Astrocyte (in vitro differentiated cells and primary cell): ENCODE measurements at places on chromosomes 2 and 18. TPM values are rescaled to one million over a fixed set of nuclear protein-coding genes. Genes with fewer than 3 reads are reported as not detected.

TCF4 gene
- 105 and 115 TPM in 2 replicates for total RNA-seq

ANKRD62 gene
- total RNA-seq = not detected in 2 replicates

RTP5 gene
- total RNA-seq = not detected in 2 replicates

- H3K4me3 ChIP-seq = no peak overlapping the region
- H3K36me3 ChIP-seq = peaks cover 6% of the 10 kb centered on the region
- H3K27ac ChIP-seq = no peak overlapping the region
These were observed 17.3 kb downstream of the MTA3 start for GRCh38 chr2:42585779-42586178.

DNA sequence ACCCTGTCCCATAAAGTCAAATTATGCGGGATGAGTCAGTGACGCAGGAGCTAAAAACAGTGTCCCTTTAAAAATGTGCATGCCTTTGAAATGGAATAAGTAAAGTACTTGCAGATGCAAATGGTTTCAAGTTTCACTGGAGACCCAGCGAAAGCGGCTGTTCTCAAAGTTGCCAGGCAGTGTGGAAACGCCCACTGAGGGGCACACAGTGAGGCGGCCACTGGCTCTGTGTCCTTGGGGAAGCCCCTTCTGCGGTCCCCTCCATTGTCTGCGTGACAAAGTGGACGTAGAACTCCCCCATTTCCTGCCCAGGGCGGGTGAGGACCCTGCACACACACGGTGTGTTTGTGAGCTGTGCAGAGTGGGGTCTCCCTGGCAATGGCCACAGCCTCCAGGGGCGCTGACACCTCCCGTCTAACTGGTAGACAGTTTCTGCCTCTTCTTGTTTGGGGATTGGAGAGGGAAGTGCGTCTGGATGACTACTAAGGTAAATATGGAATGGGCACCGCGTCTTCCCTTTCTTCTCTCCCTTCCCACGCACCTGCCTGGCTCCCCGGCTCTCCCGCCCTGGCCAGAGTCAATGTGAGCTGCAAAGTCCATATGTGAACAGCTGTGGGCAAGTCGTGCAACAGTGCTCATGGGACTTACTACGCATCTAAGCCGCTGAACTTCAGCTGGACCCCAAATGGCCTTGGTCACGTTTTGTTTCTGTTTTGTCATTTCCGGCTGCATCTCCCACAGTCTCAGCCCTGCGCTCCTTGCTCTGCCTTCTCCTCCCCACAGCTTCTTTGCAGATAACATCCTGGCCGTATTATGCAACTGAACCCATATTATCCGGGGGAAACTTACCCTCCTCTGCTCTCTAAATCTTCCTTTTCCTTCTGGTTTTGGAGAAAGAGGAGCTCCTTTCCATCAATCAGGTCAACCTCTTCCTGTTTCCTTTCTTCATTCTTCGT is 33.7 kb upstream of the ZNF516 start:
- peaks cover 6% of the 10 kb centered on the region for H3K27me3 ChIP-seq
- H3K4me1 ChIP-seq = peaks cover 5% of the 10 kb centered on the region
- peak; percentile 39 for DNase-seq
- no peaks in the 10 kb centered on the region for H3K36me3 ChIP-seq
- peak overlapping the region; percentile 30 for H3K4me3 ChIP-seq
- H3K27ac ChIP-seq = no peak overlapping the region

DNA sequence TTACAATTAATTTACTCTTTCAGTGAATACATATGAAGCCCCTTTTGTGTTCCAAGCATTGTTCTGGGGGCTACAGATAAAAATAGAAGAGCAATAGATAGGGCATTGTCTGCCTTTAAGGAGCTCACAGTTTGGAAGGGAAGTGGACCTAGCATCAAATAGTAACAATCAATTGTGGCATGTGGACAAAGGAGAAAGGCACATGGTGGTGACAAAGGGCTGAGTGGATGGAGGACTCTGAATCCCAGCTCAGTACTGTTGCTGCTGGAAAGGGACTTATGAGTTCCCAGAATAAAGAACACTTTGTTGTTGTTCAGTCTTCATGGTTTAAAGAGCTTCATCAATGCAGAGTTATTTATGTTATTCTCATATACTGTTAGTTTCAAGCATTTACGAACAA is 217.7 kb downstream of the HRH4 start:
- no peaks in the 10 kb centered on the region for H3K36me3 ChIP-seq
- H3K4me3 ChIP-seq = no peak overlapping the region
- no peak overlapping the region for H3K27ac ChIP-seq
- H3K4me1 ChIP-seq = no peaks in the 10 kb centered on the region
- H3K27me3 ChIP-seq = no peaks in the 10 kb centered on the region
- DNase-seq = no peak

GRCh38 chr2:147488472-147488871 is 356.4 kb upstream of the ACVR2A start:
- no peak overlapping the region for H3K27ac ChIP-seq
- DNase-seq = no peak

- no peaks in the 10 kb centered on the region for H3K36me3 ChIP-seq
- no peaks in the 10 kb centered on the region for H3K27me3 ChIP-seq
- no peak overlapping the region for H3K27ac ChIP-seq
These were observed 147.6 kb downstream of the ESCO1 start for GRCh38 chr18:21452796-21453510.

GRCh38 chr2:237669628-237670392 is 42.4 kb downstream of the LRRFIP1 start:
- peak overlapping the region; percentile 93 for H3K27ac ChIP-seq
- no peaks in the 10 kb centered on the region for H3K27me3 ChIP-seq

GRCh38 chr2:29207352-29208148 is 92.3 kb downstream of the CLIP4 start:
- DNase-seq = peak; percentile 14
- no peak overlapping the region for H3K27ac ChIP-seq
- H3K36me3 ChIP-seq = no peaks in the 10 kb centered on the region
- H3K4me1 ChIP-seq = peaks cover 3% of the 10 kb centered on the region
- H3K4me3 ChIP-seq = no peak overlapping the region

- H3K4me1 ChIP-seq = peaks cover 41% of the 10 kb centered on the region
- H3K27me3 ChIP-seq = no peaks in the 10 kb centered on the region
- H3K27ac ChIP-seq = peak overlapping the region; percentile 35
- no peaks in the 10 kb centered on the region for H3K36me3 ChIP-seq
- no peak for DNase-seq
These were observed 422.0 kb upstream of the ZEB2 start for GRCh38 chr2:144941743-144942488.

GRCh38 chr18:3192752-3193151 is 27.0 kb downstream of the MYOM1 start:
- no peaks in the 10 kb centered on the region for H3K4me1 ChIP-seq
- H3K27ac ChIP-seq = no peak overlapping the region
- no peaks in the 10 kb centered on the region for H3K36me3 ChIP-seq
- H3K27me3 ChIP-seq = no peaks in the 10 kb centered on the region

GRCh38 chr2:26483516-26483915 is 5.6 kb upstream of the OTOF start:
- no peaks in the 10 kb centered on the region for H3K36me3 ChIP-seq
- no peaks in the 10 kb centered on the region for H3K4me1 ChIP-seq
- no peak for DNase-seq

DNA sequence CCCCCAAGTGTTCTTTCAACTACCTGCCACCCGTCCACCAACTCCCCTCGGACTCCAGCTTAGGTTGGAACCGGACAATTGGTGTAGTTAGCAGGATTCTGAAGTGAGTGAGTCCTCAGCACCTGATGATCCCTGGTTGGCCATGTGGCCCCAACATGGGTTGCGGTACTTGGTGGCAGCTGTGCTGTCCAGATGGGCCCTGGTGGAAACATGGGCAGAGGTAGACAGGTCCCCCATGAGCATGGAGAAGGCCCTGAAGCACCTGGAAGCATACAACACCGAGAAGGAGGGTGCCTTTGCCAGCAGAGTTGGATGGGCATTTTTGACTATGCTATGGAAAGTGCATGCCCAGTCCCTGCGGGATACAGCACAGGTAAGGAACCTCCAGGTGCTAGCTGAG is 11.0 kb upstream of the C2orf42 start:
- H3K4me3 ChIP-seq = no peak overlapping the region
- H3K4me1 ChIP-seq = no peaks in the 10 kb centered on the region
- no peaks in the 10 kb centered on the region for H3K36me3 ChIP-seq
- no peak overlapping the region for H3K27ac ChIP-seq

DNA sequence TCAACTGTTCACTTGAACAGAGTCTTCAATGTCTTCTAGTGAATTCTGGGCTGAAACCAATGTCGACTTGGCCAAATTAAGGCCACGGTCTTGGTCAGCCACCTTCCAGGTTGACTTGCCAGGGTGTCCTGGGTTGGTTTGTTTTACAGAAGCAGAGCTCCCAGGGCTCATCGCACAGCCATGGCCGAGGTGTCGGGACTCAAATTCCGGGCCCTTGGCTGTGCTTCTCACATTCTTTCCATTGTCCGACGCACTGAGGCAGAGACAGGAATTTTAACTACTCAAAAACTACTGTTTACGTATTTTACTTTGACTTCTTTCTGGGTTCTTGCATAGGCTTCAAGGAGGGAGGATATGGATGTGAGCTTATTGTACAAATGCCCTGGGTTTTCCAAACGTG is 51.7 kb downstream of the HPCAL1 start:
- DNase-seq = no peak
- no peak overlapping the region for H3K4me3 ChIP-seq
- H3K4me1 ChIP-seq = no peaks in the 10 kb centered on the region
- H3K36me3 ChIP-seq = no peaks in the 10 kb centered on the region
- H3K27me3 ChIP-seq = no peaks in the 10 kb centered on the region

DNA sequence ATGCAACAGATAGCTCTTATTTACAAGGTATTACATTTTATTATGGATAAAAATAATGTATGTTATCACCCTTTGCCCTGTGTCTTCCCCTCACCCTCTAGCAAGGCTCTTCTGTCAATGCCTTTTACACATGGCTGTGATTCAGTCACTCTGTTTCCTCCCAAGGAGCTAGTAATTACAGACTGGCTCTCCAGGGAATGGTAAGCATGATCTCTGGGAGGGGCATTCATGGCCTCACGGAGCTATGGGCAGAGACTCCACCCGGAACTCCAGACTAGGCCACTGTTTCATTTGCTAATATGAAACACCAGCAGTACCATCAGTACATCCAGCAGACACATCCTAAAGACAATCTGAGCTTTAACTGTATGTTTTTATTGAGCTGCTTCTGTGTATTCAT is 410.9 kb upstream of the CYRIA start:
- no peak overlapping the region for H3K4me3 ChIP-seq
- no peaks in the 10 kb centered on the region for H3K36me3 ChIP-seq
- no peak overlapping the region for H3K27ac ChIP-seq
- DNase-seq = no peak
- H3K27me3 ChIP-seq = no peaks in the 10 kb centered on the region
- H3K4me1 ChIP-seq = no peaks in the 10 kb centered on the region

DNA sequence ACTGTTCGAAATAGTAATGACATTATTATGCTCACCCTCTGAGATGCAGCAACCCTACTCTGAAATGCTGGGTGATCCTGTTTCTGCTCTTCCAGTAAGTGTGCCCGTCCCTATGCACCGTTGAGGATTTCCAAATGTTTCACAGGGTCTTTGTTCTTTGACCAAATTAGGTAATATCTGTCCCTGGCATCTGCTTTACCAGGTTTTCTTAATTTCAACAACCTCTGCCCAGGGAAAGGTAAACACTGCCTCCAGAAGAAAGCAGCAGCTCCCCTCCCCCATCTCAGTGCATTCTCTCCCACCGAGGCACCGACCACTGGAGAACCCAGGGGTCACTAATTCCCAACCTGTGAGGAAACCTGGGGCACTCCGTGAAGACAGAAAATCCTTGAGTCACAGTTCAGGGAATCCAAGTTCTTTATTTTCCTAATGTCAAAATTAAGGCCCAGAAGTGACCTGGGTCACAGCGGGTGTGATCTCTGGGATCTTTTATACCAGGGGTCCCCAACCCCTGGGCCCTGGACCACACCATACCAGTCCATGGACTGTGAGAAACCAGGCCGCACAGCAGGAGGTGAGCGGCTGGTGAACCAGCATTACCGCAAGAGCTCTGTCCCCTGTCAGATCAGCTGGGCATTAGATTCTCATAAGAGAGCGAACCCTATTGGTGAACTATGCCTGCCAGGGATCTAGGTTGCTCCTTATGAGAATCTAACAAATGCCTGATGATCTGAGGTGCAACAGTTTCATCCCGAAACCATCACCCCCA is 1.2 kb upstream of the GRB14 start:
- no peaks in the 10 kb centered on the region for H3K4me1 ChIP-seq
- no peaks in the 10 kb centered on the region for H3K27me3 ChIP-seq
- no peak for DNase-seq
- no peak overlapping the region for H3K27ac ChIP-seq

GRCh38 chr2:212539072-212539880 is 674 bp upstream of the ERBB4 start:
- no peaks in the 10 kb centered on the region for H3K36me3 ChIP-seq
- H3K4me1 ChIP-seq = peaks cover 13% of the 10 kb centered on the region
- H3K27me3 ChIP-seq = peaks cover 24% of the 10 kb centered on the region

DNA sequence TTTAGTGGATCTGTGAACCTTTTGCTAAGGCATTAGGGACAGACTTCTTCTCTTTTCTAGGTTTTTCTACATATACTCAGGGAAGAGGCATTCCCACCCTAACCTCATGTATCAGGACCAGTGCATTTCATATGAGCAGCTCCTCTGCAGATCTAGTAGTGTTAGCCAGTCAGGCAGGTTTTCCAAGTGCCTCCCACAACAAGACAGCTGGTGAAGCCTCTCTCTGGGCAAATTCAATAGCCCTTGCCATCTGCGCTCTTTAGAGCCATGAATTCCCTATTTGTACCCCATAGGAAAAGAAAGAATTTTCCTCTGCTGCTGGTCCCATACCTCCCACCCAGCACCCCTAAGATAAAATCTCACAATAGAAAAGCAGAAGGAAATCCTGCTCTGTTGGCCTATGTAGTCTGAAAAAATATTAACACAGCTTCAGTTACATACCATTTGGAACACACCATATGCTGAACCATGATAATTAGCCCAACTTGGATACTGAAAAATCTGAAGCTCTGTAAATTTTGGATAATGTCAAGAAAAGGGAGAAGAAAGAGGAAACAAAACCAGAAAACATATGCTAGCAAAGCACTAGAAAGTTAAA is 1354.6 kb upstream of the NRXN1 start:
- H3K27ac ChIP-seq = no peak overlapping the region
- no peaks in the 10 kb centered on the region for H3K27me3 ChIP-seq
- DNase-seq = no peak
- no peaks in the 10 kb centered on the region for H3K4me1 ChIP-seq
- no peak overlapping the region for H3K4me3 ChIP-seq
